Lung (tissue), 17 donors: ENCODE measurements at places on chromosomes 6 and 20.

- DNase-seq, result no peak
- H3K27me3 ChIP-seq, result no peaks in the 10 kb centered on the region
- H3K4me3 ChIP-seq, result no peak overlapping the region
- no peaks in the 10 kb centered on the region for H3K4me1 ChIP-seq
- H3K36me3 ChIP-seq, result no peaks in the 10 kb centered on the region
Observed at GRCh38 chr6:90631046-90631445, 44.2 kb upstream of the MAP3K7 start.

- H3K4me1 ChIP-seq, result peaks cover 20% of the 10 kb centered on the region
- H3K4me3 ChIP-seq, result no peak overlapping the region
- DNase-seq, result no peak
Observed at GRCh38 chr6:157427969-157428368, 47.0 kb downstream of the ZDHHC14 start.

DNA sequence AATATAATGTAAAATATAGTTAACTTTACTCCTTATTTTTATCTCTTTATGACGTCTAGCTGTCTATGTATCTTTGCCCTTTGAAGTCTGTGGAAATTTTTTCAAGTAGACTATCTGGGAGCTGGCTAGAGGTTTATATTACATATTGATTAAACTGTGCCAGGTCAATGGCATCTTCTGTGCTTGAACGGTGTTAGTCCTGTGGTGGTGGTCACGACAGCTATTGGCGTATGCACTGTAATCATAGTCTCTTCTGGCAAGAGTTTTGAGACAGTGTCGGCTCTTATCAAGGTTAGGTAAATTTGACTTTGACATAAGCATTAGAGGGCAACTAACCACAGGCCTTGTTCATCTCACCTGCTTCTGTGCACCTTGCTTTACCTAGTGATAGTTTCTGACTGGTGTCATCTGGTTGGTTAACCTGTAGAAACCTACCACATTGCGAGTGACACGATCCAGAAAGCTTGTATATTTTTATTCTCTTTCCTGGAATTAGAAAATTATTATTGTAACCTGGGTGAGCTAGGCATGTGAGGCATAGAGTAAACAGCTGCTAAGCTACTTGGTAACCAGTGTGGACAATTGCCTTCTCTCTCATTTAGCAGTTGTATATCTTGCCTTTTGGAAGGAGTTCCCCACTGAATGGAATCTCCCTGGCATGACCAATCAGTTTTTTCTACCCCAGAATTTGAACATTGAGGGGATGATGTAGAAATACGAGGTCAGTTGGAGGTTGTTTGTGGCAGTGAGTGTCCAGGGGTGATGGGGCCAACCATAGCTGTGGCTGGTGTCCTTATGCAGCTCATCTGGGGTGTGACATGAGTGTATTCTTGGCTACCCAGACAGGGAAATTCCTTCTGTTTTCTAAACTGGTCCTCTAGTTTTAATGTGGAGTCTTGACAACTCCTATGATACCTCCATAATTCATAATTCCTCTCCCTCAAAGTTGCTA lies 45.9 kb downstream of the SH3BGRL2 start:
- H3K4me1 ChIP-seq, result no peaks in the 10 kb centered on the region
- no peak overlapping the region for H3K27ac ChIP-seq
- no peaks in the 10 kb centered on the region for H3K27me3 ChIP-seq
- H3K36me3 ChIP-seq, result peaks cover 6% of the 10 kb centered on the region
- H3K4me3 ChIP-seq, result no peak overlapping the region

DNA sequence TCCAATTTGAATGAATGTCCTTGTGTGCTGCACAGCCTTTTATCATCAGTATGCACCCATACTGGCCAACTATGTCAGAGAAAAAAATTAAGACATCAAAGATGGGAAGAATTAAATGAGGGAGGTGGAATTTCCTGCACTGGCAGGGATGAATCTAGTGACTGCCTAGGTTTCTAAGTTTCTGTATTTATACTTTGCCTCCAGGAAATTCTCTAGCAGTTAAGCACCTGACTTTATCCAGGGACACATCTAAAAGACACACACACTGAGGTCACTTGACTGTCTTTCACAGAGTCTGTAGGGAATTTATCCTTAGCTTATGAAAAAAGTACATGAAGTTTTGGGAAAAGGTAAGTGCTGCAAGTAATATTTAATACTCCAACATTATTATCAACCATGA lies 636.5 kb upstream of the PTCHD4 start:
- H3K4me1 ChIP-seq, result no peaks in the 10 kb centered on the region
- H3K4me3 ChIP-seq, result no peak overlapping the region
- DNase-seq, result no peak
